Right lobe of liver (tissue), 6 donors: ENCODE measurements at places on chromosomes 16 and 17. TPM values are rescaled to one million over a fixed set of nuclear protein-coding genes. Genes with fewer than 3 reads are reported as not detected.
A peak's percentile ranks its signal among the peaks of the same experiment; 100 is the strongest.

GRCh38 chr16:64182985-64183384, 938.9 kb downstream of the CDH11 start:
- DNase-seq = no peak

The CCL1 gene
- not detected for total RNA-seq

- DNase-seq = no peak
Measured at GRCh38 chr17:60301649-60302048, 90.3 kb downstream of the USP32 start.

The VMO1 gene
- total RNA-seq = 3.5 TPM

DNA sequence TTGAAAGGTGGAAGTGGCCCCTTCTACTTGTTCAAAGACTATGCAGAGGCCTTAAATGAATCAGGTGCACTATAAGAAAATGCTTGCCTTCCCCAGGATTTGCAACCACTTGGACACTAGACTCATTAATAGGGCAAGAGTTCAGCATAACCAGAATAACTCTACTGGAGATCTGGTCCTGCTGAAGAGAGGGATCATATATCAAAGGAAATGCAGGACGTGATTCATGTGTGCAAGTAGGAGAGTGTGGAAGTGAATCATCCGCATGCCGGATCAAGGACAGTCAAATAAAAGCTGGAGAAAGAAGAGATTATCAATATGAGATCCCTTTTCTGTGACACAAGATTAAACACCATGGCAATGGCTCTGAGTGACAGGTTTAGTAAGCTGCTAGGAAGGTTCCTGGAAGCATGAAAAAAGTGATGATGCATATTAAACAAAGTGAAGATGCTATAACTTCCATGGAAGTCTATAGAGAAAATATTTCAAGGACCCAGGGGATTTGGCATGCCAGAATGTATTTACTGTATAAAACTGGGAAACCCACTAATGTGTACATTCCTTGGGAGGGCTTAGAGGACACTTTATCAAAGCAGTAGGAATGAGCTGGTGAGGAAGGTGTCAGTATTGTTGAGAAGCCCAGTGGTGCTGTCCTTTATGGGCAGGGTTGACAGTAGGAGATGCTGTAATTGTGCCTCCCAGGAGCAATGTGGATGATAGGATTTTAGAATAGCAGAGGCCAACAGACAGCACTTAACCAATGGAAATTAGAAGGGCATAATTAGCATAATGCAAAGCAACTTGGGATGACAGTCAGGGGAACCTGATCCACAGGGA, 133.1 kb downstream of the ABCA8 start:
- DNase-seq = no peak

DNA sequence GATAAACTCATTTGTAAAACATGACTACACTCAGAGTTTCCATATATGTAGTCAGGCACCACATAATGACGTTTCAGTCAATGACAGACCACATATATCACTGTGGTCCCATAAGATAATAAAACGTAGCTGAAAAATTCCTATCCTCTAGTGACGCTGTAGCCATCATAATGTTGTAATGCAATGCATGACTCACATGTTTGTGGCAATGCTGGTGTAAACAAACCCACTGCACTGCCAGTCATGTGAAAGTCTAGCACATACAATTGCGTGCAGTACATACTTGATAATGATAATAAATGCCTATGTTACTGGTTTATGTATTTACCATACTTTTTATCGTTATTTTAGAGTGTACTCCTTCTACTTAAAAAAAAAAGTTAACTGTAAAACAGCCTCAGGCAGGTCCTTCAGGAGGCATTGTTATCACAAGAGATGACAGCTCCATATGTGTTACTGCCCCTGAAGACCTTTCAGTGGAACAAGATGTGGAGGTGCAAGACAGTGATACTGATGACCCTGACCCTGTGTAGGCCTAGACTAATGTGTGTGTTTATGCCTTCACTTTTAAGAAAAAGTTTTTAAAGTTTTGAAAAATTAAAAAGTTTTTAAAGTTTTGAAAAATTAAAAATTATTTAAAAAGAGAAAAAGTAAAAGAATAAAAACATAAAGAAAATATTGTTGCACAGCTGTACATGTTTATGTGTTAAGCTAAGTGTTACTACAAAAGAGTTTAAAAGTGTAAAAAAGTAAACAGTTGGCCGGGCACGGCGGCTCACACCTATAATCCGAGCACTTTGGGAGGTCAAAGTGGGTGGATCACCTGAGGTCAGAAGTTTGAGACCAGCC, 9.0 kb downstream of the STAT5B start:
- DNase-seq = no peak

DNA sequence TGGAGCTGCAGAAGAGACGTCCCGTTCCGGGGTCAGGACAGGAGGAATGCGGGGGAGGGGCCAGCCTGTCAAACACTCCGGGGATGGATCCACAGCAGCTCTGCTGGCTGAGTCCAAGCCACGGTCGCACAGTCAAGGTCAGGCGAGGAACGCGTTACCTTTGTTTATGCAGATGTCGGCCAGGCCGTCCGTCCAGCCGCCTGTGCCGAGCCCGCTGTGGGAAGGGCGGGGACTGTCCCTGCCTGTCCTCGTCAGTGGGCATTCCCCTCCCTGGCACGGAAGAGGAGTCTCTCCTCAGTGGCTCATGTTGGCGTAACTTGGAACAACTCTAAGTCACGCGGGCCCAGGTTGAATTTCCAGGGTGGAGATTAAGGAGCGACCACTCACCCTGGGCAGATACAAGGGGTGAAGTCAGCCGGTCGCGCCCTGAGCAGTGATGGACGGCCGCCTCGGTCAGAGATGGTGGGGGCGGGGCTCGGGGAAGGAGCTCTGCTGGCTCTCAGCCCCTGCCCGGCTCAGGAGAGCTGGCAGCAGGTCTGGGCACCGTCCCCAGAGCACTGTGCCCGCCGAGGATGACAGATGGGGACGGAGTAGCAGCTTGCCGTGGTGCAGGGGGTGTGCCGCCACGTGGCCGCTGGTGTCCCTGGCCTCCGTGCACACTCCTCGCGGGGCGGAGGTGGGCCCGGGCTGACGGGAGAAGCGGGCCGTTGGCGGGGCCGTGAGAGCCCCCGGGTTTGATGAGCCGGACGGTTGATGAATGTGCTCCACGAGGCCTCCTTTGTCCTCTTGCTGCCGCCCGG, 7.3 kb downstream of the CACNA1H start:
- peak; percentile 76 for DNase-seq

The PTGES3L gene
- total RNA-seq = not detected

DNA sequence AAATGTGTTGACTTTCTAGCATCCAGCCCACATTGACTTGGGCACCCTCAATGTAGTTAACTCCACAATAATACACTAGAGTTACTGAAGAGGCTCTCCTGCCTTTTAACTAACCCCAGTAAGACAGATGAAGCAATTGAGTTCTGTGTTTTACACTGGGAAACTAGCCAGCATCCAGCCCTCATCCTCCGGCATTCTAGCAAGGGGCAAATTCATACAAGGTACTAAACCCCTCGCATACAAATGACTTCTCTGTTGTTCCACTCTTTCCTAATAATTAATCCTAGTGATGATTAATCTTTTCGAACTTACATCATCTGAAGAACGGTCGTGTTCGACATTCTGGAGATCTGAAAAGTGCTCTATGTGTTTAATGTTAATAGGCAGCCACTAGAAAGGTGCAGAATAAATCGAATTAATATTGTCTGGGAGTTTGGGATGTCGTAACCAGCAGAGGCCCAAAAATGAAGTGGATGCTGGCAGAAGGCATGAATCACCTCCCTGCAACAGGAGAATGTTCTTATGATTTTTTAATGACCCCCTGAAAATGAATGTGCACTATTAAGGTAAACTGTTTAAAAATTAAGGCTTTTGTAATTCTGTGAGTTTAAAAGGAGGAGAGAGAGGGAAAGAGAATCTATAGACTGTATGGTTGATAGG, 249.4 kb downstream of the SNX29 start:
- no peak for DNase-seq

DNA sequence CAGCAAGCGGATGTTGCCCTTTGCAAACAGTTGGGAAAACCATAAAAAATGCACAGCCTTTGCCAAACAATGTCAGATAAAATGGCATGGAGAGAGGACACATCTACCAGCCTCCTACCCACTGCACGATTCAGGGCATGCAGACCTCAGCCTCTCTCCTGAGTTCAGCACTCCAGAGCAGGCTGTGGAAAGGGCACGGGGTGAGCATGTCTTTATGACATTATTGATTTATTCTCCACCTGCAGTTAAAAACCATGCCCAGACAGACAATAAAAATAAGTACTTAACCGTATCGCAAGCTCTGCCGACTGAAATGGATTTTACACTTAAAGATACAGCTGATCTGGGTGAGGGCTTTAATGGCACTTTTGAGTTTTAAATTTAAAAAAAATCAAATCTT, 127.1 kb downstream of the MAF start:
- no peak for DNase-seq

The MT4 gene
- not detected for total RNA-seq

DNA sequence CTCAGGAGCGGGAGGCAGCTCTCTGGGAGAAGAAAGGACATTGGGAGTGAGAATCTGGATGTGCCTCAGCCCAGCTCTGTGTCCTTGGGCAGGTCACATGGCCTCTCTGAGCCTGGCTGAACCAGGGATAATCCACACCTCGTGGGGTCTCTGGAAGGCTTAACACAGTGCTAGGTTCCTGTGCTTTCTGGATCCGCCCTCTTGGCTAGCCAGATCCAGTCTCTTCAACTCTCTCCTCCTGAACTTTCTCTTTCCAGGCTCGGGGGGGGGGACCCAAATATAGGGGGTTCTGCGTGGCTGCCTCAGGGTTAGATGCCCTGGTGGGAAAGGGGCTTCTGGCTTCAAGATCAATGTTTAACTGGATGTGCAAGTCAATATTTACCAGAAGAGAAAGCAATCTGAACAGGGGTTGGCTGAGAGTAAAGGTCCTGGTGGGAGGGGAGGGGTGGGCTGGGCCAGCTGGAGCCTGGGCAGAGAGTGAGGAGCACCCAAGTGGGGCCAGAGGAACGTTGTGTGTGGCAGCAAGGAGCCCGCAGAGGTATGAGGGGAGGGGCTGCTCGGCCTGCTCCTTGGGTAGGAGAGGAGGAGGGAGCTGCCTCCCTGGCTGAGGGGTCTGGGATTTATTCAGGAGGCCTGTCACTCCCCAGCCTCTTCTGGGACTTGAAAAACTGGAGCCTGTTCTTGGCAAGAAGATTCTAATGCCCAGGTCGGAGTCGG, at the start of gene SERPINF2:
Gene SERPINF2, plus strand, starts transcription at position 501 of the 717 bp plus-strand sequence. CDS start 2,125 bp downstream, outside the sequence.
- DNase-seq = peak; percentile 86

- DNase-seq = no peak
Measured at GRCh38 chr17:39130205-39130604, 21.2 kb downstream of the PLXDC1 start.

DNA sequence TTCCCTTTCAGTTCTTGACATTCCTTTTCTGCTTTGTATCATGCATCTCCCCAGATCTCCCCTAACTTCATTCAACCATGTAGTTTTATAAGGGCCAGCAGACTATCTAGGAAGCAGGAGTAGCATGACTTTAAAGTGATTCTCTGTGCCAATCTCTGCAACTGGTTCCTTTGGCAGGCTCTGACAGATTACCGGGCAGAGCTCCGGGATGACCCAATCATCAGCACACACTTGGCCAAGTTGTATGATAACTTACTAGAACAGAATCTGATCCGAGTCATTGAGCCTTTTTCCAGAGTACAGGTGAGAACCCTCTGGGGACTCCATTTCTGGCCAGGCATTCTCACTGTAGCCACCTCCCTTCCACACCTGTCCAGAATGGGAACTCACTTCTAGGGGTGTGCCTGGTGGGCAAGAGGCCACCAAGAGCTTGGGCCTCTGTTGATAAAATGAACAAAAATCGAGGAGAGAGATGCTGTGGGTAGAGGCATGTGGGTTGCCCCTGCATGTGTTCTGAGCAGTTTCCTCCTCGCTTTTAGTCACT, 7.6 kb upstream of the CDK5R1 start:
- DNase-seq = peak; percentile 56

GRCh38 chr16:25585526-25585925, 106.2 kb upstream of the HS3ST4 start:
- no peak for DNase-seq

DNA sequence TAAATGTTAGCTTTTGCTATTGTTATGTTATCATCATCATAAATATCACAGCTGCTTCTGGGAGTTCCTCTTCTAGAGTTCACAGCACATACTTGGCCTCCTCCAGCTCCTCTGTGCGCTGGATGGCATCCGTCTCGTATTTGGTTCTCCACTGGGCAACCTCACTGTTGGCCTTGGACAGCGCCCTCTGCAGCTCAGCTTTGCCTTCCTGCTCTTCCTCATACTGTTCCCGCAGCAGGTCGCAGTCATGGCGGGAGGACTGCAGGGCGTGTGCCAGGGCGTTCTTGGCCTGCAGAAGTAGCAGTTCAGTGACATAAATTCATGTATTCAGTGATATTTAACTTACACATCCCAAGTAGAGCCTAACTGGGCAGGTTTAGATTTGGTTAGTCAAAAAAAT, 23.4 kb downstream of the MYH8 start:
- no peak for DNase-seq
